Endothelial cell (in vitro differentiated cells): ENCODE measurements at places on chromosomes 2 and 18.

- no peak for DNase-seq
Measured at GRCh38 chr2:145141981-145142380, 622.1 kb upstream of the ZEB2 start.

DNA sequence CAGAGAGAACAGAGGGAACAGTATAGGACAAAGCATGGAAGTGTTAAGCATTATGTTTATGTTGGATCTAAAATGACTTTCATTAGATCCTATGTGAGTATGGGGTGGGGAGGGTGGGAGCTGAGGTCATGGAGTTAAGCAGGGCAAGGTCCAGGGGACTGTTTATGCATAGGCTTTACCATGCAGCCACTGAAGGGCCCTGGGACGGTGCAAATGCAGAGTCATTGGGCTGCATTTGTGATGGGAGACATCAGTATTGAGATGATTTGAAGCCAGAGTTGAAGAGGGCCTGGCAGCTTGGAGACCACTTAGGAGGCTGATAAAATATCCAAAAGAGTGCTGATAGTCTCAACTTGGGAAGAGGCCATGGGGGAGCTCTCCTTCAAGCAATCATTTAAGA lies 22.7 kb downstream of the IL1RL2 start:
- DNase-seq = no peak

GRCh38 chr2:168465594-168465993 lies 9.5 kb downstream of the CERS6 start:
- no peak for DNase-seq

DNA sequence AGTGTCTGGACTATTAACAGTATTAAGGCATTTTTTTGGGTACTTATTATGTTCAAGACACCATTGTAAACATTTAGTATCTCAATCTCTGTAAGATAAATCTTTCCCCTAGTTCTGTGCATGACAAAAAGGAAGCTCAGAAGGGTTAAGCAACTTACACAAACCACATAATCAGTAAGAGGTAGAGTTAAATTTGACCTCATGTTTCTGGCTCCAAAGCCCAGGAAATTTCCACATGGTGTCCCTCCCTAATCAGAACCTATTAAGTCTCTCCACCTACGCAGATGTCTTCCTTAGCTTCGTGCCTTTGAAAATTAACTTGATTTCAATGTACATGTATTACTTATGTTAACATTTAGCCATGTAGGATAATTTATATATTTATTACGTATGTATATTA lies 2.0 kb downstream of the MFSD6 start:
- no peak for DNase-seq

DNA sequence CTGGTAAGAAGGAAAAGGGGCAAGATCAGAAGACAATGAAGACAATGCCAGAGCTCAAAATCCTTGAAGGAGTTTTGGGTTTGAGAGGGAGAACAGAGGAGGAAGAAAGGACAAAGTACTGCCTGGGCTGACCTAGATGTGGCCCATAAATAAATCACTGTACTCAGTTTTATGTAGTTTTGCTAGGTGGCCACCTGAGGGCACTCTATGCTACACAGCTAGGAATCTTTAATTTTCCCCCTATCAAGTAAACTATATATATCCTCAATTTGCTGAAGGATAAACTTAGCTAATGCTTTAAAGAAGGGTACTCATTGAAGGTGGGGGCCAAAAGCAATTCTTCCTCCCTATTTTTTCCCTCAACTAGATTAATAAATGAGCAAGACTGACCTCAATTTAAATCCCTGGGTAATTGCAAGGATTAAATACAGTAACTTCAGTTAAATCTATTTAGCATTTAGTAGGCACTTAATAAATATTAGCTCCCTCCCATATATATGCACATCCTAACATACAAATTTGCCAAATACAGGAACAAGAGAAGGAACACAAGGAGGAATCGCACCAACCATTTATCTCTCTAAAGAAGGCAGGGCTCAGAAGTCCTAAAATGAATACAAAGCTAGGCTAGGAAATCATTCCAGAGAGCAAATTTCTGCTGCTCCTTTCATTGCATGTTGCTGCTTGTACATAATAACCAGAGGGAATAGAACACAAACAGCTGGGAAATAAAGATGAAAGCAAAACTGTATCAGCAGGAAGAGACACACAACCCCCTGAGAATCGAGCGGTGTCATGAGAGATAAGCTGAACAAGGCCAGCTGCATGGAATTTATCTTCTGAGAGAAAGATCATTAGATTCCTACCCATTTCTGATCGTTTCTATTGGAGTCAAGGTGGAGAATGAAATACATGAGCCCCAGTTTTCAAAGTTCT lies 540.1 kb downstream of the NRXN1 start:
- DNase-seq = peak; percentile 45

DNA sequence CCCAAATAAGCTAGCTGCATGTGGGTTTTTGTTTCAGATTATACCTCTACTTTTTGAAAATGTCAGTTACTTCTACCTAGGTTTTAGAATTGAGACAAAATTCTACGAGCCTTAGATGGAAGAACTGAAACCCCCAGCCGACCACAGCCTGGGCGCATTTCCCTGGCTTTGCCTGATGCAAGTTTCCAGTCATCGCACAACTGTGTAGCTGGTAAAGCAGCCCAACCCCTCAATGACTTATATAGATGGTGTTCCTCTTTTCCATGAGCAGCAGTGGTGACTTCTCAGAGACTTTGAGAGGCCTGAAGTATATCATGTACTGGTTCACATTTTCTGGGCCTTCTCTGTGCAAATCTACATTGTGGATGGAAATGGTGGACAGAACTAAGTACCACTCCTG lies 515.4 kb upstream of the RAB6C start:
- DNase-seq = no peak

DNA sequence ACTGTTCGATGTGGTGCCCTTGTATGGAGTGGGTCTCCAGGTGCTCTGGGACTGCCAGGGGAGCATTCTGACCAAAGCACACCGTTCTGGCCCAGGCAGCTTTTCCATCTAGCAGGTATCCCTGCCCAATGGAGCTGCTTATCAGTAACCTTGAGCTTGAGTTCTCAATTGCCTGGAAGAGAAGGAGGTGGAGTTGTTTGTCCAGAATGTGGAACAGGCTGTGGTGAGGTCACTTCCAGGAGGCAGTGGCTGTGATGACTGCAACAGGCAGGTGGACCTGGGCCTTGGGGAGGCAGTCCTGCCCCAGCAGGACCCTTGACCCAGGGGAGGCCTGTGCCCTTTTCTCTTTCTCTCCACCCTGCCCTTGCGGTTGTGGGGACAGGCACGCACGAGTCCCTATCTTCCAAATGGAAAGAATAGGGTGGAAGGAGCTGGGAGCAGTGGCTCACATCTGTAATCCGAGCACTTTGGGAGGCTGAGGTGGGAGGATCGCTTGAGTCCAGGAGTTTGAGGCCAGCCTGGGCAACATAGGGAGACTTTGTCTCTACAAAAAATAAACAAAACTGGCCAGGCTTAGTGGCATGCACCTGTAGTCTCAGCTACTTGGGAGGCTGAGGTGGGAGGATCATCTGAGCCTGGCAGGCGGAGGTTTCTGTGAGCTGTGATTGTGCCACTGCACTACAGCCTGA lies 66.2 kb upstream of the MCFD2 start:
- DNase-seq = no peak

GRCh38 chr2:226020176-226020575 lies 620.7 kb downstream of the NYAP2 start:
- DNase-seq = no peak

- DNase-seq = no peak
Measured at GRCh38 chr2:1781291-1782080, 37.2 kb upstream of the PXDN start.

GRCh38 chr2:112946086-112946485 lies 31.7 kb upstream of the IL36G start:
- no peak for DNase-seq
